ENCODE measurements at places on chromosomes 7 and 10.
A peak's percentile ranks its signal among the peaks of the same experiment; 100 is the strongest.

DNA sequence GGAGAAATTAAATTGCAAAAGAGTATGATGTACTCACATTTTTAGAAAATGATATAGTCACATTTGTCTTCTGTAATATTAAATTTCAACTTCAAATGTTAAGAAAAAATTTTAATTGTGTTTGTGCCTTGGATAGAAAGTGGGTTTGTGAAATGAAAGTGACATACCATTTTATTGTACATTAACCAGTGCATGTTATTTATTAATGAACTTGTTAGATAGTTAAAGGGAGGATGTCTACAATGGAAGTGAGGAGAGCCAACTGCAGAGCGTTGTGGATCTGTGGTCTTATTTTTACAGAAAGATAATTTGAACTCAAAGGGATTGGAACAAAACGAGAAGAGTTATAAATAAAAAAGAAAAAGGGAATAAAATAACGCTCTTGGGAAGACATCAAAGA is 291.7 kb downstream of the ARL4A start:
- no peak for DNase-seq

DNA sequence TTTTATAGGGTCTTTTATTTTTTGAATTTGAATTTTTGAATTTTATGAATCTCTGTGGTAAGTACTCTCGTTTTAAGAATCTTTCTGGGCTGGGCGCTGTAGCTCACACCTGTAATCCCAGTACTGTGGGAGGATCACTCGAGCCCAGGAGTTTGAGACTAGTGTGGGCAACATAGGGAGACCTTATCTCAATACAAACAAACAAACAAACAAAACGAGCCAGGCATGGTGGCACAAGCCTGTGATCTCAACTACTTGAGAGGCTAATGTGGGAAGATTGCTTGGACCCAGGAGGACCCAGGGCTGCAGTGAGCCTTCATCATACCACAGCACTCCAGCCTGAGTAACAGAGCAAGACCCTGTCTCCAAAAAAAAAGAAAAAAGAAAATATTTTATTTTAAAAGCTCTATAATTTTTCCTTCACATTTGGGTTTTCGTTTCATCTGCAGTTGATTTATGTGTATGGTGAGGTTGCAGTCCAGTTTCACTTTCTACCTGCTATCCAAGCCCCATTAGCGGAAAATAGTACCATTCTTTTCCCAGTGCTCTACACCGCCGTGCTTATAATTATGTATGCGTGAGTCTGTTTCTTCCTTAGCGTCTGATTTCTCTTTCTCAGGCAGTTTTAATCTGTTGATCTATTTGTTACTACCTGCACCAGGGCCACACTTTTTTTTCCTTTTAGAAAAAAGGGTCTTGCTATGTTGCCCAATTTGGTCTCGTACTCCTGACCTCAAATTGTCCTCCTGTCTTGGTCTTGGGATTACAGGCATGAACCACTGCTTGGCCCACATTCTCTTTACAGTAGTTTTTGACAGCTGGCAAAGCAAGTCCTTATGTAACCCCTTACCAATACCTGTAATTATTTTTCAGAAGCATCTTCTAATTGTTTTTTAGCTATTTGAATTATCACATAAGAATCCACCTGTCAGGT is 21.7 kb downstream of the TRIM24 start:
- DNase-seq = no peak

DNA sequence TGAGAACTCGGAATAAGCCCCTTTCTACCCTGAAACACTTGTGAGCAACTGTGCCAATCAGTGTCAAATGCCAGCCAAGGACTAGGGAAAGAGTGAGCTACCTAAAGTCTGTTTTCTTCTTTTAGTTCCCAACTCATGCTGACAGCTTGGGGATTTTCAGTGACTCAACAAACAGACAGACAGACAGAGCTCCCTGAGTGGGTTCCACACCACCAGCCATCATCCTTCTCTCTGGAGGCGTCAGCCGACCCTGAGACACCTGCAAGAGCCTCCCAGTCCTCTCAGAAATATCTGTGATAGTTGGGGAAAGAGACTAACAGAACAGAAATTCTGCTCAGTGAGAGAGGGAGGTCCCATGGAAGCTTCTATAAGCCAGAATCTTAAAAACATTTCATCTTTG is 49.5 kb downstream of the GATA3 start:
- DNase-seq = no peak

- DNase-seq = no peak
Measured at GRCh38 chr10:123896246-123896927, 4.8 kb upstream of the CPXM2 start.

DNA sequence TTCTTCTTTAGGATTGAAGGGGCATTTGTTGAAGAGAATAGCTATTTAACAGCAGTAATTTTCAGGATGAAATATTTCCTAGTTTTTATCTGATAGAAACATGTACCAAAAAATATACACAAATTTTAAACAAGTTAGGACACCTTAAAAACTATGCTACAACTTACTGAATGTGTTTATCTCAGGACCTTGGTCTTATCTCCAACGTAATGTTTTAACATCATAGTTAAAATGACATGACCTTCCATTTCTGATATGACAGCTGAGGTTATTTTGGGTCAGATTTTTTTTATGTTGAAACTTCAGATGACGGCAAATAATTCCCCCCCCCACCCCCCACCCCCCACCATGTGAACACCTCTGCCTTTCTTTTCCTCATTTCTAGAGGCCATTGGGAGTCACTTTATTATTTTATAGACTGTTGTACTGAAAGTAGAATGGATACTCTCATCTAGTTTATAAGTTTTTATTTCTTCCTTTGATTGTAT is 8.0 kb downstream of the MRLN start:
- no peak for DNase-seq

- DNase-seq = no peak
Measured at GRCh38 chr10:104688251-104689042, 47.4 kb downstream of the SORCS3 start.

GRCh38 chr7:146172112-146172511 is 55.5 kb downstream of the CNTNAP2 start:
- peak; percentile 3 for DNase-seq

DNA sequence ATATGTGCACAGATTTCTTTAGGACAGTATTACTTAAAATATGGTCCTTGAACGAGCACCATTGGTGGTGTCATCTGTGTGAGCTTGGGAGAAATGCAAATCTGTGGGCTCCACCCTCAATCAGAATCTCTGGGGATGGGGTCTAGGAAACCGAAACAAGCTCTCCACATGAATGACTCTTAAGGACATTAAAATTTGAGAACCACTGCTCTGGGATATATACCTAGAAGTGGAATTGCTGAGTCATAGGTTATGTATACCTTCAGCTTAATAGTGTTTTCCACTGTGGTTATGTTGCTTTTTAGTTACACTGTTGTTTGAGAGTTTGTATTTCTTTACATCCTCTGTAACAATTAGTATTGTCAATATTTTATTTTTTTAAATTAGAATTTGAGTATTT is 24.0 kb downstream of the ZNRF2 start:
- peak; percentile 16 for DNase-seq

DNA sequence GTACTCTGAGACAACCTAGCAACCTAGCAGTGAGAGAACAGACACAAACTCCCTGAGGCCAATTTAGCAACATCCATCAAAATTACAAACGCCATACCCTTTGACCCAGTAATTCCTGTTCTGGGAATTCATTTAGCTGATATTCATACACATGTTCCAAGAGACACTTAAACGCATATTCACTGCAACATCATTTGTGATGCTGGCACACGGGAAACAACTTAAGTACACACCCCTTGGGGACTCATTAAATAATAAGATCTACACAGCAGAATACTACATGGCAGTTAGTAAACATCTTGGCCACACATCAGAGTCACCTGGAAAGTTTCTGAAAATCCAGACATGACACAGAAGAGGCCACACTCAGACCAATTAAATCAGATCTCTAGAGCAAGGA is 17.6 kb downstream of the NUDCD3 start:
- DNase-seq = no peak

GRCh38 chr10:77606751-77607150 is 30.9 kb downstream of the KCNMA1 start:
- DNase-seq = no peak

GRCh38 chr7:151125470-151125845 is 39.2 kb downstream of the AGAP3 start:
- no peak for DNase-seq

DNA sequence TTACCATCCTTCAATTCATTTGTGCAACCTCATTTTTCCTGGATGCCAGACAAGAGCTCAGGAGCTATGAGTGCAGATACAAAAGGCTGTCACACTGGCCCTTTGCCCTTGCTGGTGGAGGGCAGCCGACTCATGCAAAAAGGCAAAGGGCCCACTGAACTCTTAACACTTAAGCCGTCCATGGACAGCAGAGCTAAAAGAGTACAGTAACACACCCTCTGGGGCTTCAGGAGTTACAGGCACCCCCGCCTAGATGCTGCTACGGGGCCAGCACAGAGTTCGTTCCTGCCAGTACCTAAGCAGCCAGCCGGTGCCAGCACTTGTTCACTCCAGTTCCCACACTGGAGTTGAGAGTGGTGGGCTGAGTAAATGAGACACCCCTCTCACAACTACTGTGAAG is 69.9 kb upstream of the MRLN start:
- DNase-seq = no peak

DNA sequence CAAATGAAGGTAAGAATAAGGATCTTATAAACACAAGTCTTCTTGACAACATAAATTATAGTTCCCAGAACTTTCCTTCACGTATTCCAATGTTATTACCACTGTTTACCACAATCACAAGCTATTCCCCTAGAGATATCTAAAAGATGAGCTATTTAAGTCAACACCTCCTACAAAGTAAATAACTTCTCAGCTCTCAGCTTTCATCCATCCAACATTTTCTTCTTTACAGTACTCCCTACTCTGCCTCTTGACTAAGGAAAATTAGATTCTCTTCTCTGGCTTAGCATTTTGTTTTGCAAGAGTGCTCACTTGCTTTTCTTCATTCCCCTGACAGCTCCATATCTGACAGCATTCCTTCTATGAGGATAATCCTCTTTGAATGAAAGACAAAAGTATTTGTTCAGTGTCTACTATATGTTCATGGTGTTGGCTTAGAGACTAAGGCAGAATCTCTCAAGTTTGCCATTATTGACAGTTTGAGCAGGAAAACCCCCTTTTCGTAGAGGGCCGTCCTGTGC is 93.0 kb upstream of the IL6 start:
- no peak for DNase-seq

DNA sequence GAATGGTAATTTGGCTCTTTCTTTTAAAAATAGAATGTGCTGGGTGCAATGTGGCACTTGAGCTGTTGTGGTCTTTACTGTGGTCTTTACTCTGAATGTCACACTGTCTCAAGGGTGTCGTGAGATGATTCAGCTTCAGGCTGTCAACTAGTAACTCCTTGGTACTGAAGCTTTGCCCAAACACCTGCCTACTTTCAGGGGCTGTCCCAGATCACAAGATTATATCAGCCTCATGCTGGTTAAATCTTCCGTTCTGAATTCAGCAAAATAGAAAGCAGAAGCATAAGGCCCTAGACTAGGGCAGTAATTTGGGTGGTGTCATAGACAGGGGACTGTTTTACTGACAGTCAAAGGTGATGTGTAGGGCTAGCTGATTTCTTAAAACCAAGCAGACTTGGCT is 110.9 kb downstream of the BAMBI start:
- DNase-seq = no peak

DNA sequence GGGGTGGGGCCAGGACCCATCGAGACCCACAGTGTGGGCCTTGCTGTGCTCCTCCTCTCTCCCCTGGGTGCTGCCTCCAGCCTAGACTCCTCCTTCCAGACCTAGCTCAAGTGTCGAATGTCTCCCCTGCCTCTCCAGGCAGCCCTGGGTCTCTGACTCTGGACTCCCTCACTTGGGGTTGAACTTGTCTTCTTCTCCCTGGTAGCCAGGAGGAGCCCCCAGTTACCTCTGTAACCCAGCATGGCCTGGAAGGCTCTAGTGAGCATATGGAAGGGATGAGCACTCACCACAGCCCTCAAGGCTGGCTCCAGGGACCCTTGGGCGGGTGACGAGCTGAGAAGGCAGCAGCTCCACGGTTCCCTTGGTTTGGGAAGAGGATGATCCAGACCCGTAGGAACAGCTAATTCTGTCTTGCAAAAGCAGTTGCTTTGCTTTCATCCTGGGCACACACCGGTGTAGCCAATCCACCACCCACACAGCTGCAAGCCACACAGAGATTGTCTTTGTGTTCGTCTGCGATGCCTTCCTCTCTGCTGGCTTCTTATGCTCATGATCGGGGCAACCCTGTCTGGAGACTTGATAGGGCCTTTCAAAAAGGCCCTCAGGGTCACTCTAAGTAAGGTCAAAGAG is 52.3 kb upstream of the ANTXRL start:
- no peak for DNase-seq

GRCh38 chr7:33932832-33933468 is 27.6 kb downstream of the BMPER start:
- peak; percentile 83 for DNase-seq

DNA sequence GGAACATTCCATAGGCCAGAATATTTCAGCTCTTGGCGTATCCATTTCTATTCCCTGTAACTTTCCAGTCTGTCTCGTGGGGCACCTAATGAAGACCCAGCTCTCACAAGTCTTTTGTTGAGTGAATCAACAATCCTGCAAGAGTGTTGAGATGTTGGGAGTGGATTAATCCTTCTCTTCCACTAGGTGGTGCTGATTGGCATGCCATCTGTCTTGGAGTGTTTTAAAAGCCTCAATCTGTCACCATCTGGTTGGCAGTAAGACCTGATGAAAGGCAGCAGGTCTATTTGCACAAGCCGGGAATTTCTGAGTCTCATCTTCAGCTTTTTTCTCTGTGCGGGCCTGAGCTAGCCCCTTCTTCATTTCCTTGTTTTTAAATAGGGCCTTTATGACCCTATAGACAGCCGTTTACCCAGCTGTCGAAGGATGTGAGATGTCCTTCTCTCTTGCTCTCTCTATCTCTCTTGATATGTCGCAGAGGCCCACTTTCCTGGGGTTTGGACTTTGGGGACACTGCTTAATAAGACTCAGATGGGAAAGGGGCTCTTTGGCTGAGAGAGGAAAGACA is 180.5 kb downstream of the ZNF365 start:
- peak; percentile 58 for DNase-seq

DNA sequence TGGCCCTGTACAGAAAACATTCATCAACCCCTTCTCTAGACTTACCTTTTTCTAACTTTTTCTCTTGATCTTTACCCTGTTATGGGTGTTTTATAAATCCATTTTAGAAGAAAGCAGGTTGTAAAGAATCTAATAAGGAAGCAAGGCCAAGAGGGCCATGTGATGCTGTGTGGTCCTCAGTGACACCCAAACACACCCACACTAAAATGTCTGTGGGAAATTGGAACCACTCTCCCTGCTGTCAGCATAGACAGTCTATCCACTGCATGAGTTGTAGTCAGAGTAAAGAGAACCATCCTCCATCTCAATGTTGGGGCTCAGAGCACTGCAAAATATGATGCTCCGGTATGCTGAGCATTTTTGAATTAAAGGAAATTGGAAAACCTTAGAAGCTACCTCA is 235.5 kb downstream of the SKIDA1 start:
- DNase-seq = no peak

DNA sequence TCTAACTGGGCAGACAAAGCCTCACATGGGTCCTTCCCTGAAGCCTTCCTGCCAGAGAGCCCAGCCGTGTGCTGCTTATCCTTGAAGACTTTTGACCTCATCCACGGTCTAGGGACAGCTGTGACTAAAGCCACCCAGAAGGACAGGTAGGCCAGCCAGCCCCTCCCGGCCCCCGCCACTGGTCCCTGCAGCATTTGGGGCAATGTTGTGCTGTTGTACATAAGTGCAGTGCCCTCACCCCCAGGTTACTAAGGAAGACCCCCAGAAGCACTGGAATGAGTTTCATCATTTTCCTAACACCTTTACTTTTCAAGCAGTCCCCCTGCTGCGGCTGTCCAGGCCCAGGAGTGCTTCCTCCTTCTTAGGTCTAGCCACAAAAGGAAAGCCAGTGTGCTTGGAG is 43.0 kb downstream of the TMEM209 start:
- no peak for DNase-seq
